ENCODE measurements at places on chromosomes 2 and 18.
A peak's percentile ranks its signal among the peaks of the same experiment; 100 is the strongest.

GRCh38 chr2:11505652-11506610 lies 27.9 kb upstream of the GREB1 start:
- no peak for DNase-seq

GRCh38 chr18:3037423-3037915 lies 24.5 kb upstream of the LPIN2 start:
- DNase-seq = peak; percentile 63

GRCh38 chr2:234994438-234995321 lies 42.9 kb downstream of the SH3BP4 start:
- DNase-seq = no peak

GRCh38 chr18:62601871-62602270 lies 79.0 kb downstream of the ZCCHC2 start:
- DNase-seq = no peak

Data from RKO (cell line).